Fibroblast of skin of left biceps (primary cell): ENCODE measurements at places on chromosomes 5 and 9.
A peak's percentile ranks its signal among the peaks of the same experiment; 100 is the strongest.

GRCh38 chr5:53130266-53130665 is 20.7 kb upstream of the MOCS2 start:
- peak; percentile 59 for DNase-seq

DNA sequence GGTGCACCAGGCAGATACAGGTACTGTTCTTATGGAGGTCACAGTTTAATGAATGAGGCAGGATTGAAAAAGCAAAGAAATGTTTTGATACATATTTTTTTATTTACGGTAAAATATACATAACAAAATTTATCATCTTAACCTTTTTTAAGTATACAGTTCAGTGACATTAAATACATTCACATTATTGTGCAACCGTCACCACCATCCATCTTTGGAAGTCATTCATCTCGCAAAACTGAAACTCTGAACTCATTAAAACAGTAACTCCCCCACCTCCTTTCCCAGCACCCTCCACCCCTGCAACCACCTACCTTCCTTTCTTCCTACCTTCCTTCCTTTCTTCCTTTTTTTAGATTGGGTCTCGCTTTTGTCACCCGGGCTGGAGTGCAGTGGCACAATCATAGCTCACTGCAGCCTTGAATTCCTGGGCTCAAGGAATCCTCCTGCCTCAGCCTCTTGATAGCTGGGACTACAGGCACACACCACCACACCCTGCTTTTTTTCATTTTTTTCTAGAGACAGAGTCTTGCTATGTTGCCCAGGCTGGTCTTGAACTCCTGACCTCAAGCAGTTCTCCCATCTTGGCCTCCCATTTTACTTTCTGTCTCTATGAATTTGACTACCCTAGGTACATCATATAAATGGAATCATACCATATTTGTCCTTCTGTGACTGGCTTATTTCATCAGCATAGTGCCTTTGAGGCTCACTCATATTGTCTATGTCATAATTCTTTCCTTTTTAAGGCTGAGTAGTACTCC is 22.5 kb upstream of the PSD2 start:
- no peak for DNase-seq

DNA sequence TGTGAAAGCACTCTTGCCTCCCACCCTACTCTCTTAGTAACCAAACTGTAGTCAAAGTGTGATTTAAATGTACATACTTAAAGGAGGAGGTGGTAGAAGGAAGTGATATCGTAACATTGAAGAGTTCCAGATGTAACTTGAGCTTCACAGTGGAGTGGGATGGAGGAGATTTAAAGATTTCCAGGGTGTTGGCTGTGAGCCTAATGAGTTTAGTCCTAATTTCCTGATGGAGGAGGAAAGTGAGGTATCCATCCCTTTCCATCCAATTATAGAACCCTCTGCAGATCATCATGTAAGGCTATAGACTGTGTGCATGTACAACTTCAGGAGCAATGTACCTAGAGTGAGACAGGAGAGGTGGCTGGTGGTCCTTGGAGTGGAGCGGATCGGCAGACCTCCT is 1163.9 kb upstream of the SEMA6A start:
- no peak for DNase-seq

GRCh38 chr5:89710006-89710405 is 699.5 kb downstream of the CETN3 start:
- DNase-seq, result no peak

GRCh38 chr9:87615136-87615535 is 110.8 kb upstream of the CTSL start:
- DNase-seq, result no peak

GRCh38 chr5:39437467-39437866 is 12.7 kb upstream of the DAB2 start:
- no peak for DNase-seq
